Glomerular endothelial cell (primary cell): ENCODE measurements at places on chromosomes 6 and 20.

- DNase-seq, result no peak
Observed at GRCh38 chr20:20694591-20694990, 17.9 kb downstream of the RALGAPA2 start.

GRCh38 chr20:4065391-4065844 is 50.1 kb upstream of the RNF24 start:
- DNase-seq, result no peak

GRCh38 chr20:4805663-4806449 is 84.1 kb downstream of the PRND start:
- DNase-seq, result no peak

- no peak for DNase-seq
Observed at GRCh38 chr20:41501376-41501775, 116.8 kb downstream of the CHD6 start.

DNA sequence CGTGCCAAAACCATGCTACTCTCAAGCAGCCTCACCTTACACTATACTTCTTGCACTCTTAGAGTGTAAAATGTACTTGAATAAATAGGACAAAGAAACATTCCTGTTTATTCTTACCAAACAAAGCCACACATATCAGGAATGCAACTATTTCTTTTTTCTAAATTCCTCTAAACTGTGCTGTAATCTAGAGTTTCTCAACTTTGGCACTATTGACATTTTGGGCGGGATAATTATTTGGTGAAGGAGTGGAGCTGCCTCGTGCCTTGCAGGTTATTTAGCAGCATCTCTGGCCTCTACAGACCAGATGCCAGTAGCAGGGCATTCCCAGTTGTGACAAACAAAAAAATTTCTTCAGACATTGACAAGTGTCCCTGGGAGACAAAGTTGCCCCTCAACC is 86.9 kb downstream of the PHACTR1 start:
- DNase-seq, result no peak

DNA sequence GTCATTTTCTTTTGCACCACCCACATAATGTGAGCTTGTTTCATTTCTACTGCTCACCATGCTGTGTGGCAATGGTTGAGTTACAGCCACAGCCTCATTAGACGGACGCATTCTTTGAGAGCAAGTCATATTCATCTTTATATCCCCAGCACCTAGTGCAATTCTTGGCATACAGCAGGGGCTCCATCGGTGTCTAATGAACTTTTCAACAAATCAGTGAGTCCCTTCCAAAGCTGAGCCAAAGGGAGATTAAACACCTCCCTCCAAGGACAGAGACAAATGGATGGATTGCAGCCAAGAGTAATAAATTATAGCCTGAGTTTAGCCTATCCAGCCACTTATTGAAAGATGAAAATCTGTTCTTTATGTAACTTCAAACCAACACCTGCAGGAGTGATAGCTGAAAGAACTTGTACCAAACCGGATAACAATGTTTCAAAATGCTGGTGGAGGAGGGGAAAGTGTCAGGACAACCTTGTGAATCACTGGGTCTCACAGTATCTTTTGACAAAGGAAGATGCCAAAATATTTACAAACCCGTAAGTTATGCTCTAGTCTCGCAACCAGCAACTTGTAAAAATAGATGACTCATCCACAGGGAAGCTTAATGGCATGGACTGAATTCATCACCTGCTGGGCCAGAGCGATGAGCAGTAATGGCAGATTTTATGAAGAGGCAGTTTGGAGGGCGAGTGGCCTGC is 139.0 kb downstream of the PXDC1 start:
- no peak for DNase-seq

DNA sequence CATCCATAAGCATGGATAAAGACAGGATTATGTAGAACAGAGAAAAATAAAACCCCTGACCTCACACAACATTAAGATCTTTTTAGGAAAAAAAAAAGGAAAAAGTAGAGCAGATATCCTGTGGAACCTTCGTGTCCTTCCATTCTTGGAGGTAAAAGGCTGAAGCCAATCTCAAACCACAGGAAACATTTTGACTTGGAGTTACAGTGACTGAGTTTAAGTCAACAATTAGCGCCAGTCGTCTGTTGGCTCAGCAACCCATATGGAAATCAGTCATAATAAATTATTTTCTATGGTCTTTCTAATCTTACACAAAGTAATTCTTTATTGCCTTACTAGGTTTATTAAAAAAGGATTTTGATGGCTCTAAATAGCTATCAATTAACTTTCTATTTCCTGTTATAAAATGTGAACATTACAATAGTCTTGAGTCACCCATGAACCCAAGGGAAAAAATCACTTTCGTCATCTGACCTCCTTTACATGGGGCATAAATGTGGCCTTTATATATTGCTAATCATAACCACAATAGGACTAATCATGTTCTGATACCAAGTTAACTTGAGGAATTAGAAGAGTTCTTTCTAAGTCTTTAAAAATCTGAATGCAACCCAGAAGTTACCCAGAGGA is 592.9 kb downstream of the TFAP2B start:
- DNase-seq, result no peak

DNA sequence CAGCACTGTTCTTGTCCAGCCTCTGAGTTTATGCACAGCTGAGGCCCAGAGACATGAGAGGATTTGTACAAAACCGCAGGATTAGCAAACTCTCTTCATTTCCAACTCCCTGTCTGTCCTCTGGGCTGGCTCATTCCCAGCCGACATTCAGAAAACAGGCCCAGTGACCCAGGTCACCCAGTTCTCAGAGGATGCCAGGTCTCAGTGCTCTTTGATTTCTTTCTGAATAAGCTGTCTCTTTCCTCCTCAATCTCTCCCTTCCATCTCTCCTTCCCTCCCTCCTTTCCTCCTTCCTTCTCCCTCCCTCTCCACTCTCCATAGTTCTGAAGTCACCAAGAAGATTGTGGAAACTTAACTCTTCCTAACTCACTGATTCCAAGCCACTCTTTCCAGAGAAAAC is 372.7 kb upstream of the SULF2 start:
- DNase-seq, result no peak

DNA sequence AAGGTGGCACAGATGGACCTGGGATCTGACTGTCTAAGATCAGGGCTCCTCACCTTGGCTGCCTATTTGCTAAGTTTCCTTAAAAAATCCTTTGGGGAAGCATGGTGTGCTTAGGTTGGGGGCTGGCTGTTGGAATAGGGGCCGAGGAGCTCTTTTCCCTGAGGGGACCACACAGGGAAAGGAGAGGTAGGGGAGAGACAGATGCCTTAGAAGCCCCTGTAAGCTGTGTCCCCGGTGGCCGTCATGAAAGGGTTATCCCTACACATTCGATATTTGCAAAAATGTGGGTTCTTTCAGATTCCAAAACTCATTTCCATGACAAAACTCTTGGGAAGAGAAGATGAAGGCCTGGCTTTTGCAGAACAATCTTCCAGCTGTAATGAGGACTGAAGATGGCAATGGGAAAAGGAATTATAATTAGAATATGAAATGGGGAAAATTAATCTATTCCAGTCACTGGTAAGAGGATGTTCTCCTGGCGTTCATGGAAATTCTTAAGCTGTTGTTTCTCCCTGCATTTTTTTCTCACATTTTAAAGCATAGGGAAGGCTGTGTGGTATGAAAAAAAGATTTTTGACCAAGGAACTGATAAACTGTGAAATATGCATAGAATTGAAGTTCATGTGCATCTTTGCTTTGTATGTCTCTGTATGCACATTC is 53.8 kb downstream of the TOX2 start:
- DNase-seq, result no peak

- no peak for DNase-seq
Observed at GRCh38 chr20:5592823-5593739, 157.1 kb upstream of the SHLD1 start.

DNA sequence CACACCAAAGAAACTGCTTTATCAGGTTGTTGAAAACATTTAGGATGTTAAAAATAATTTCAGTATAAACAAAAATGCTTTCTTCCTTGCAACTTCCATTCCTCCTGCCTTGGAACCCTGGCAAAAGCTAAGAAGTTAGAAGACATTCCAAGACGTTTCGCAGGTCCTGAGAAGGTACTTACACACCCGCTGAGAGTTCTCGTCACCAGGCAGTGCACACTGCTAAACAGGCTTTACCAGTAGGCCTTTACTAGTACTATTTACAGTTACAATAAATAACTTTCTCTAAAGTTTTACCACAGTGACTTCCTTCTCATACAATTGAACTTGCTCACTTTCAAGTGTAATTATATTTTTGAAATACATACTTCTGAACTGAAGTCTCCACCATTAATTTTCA is 81.4 kb upstream of the RPS6KA2 start:
- no peak for DNase-seq

GRCh38 chr6:97841763-97842162 is 558.7 kb upstream of the MMS22L start:
- no peak for DNase-seq

- DNase-seq, result no peak
Observed at GRCh38 chr6:135458051-135458450, 39.5 kb downstream of the AHI1 start.

DNA sequence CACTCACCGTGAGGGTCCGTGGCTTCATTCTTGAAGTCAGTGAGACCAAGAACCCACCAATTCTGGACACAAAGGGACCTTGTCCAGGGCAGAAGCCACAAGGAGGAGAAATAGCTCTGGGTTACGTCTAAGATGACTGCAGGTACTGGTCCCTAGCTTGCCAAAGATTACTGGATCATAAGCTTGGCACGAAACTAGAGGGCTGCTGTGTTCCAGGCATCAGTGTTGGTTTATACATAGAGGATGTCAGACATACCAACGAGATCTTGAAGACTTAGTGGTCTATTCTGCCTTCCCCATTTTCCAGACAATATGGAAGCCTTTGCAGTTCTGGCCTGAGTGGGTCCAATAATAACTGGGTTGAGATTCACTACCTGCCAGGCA is 175.7 kb downstream of the TBX18 start:
- no peak for DNase-seq

- no peak for DNase-seq
Observed at GRCh38 chr6:163635315-163635714, 220.8 kb downstream of the QKI start.

GRCh38 chr6:33724102-33725023 is 12.9 kb upstream of the UQCC2 start:
- DNase-seq, result no peak

GRCh38 chr6:138515657-138516248 is 16.5 kb upstream of the NHSL1 start:
- no peak for DNase-seq

DNA sequence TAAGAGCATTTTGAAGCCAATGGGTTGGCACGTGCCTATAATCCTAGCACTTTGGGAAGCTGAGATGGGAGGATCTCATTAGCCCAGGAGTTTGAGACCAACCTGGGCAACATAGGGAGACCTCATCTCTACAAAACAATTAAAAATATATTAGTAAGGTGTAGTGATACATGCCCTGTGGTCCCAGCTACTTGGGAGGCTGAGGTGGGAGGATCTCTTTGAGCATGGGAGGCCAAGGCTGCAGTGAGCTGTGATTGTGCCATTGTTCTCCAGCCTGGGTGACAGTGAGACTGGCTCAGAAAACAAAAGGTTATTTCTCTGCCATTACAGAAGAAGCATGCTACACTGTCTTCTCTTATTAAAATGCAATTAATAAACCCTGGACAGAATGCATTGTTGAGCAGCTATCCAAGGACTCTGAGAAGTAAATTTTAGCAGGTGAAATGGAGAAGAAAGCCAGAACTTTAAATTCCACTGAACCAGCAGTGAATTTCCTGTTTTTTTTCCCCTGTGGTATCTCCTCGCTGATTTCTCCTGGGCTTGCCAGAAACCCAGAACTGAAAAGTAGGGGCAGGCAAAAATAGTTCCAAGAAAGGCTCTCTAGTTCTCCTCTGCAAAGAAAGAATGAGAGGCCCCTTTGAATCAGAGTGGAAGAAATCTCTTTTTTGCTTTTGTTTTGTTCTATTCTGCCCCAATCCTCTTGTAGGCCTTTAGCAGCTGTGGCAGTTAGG is 8.4 kb downstream of the AMD1 start:
- DNase-seq, result no peak

DNA sequence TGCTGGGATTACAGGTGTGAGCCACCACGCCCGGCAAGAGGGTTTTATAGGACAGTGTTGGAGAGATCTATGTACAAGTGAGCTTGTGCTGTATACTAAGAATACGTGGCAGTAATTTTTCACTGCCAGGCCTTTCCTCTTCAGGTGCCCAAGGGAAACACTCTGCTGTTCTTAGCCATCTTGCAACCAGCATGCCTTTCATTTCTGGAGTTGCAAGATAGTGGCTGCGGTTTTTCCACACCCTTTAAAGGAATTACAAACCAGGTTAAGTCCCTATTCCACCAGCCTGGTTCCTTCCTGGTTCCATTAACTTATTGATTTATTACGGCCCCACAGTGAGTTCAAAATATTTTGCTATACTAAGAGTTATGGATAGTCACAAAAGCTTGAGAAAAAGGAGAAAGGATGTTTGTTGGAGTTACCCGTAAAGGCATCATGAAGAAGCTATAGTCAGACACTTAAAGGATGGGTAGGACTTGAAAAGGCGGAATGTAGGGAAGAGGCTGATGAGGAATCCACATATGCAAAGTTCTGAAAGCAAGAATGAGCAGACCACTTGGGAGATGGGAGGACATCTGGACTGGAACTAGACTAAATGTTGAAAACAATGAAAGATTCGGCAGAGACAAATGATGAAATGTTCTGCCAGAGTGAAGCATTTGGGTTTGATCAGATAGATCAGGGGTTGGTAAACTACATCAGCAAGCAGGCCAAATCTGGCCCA is 61.4 kb upstream of the ASIP start:
- DNase-seq, result no peak

GRCh38 chr6:134416418-134417154 is 98.7 kb upstream of the SGK1 start:
- no peak for DNase-seq
